ENCODE measurements at places on chromosomes 1 and 21. TPM values are rescaled to one million over a fixed set of nuclear protein-coding genes. Genes with fewer than 3 reads are reported as not detected.

DHRS3 gene
- total RNA-seq, result 14.1 TPM

VWA5B1 gene
- not detected for total RNA-seq

RPTN gene
- not detected for total RNA-seq

ADGRB2 gene
- total RNA-seq, result 0.39 TPM

CLCA4 gene
- total RNA-seq, result 0.15 TPM

CYP4B1 gene
- total RNA-seq, result not detected

PDE9A gene
- total RNA-seq, result 0.19 TPM

SSR2 gene
- 494 TPM for total RNA-seq

OR2AK2 gene
- not detected for total RNA-seq

CBR3 gene
- 3.7 TPM for total RNA-seq

ABCG1 gene
- total RNA-seq, result 2.3 TPM

CFAP45 gene
- total RNA-seq, result 0.11 TPM

GJA8 gene
- total RNA-seq, result not detected

LORICRIN gene
- total RNA-seq, result not detected

OR2L3 gene
- not detected for total RNA-seq

REN gene
- total RNA-seq, result not detected

HEYL gene
- 0.08 TPM for total RNA-seq

TTC39A gene
- 0.78 TPM for total RNA-seq

LRRIQ3 gene
- total RNA-seq, result 0.39 TPM

BMP8A gene
- 0.16 TPM for total RNA-seq

HSPA6 gene
- 0.27 TPM for total RNA-seq

COA6 gene
- total RNA-seq, result 29.8 TPM

SCNM1 gene
- total RNA-seq, result 23.0 TPM

Data from hair follicular keratinocyte (primary cell).